ENCODE measurements at places on chromosomes 4 and X.

GRCh38 chrX:38850807-38851544 is 49.7 kb downstream of the MID1IP1 start:
- DNase-seq, result no peak

GRCh38 chrX:18353931-18354368 is 538 bp downstream of the SCML2 start:
- no peak for DNase-seq

- no peak for DNase-seq
Observed at GRCh38 chrX:10855845-10856244, 235.5 kb upstream of the MID1 start.

- peak; percentile 31 for DNase-seq
Observed at GRCh38 chrX:30530606-30531005, 47.0 kb downstream of the TASL start.
